ENCODE measurements at places on chromosomes 16 and 17.

- DNase-seq, result peak; percentile 18
Measured at GRCh38 chr17:77649717-77650211, 308.7 kb upstream of the TNRC6C start.

DNA sequence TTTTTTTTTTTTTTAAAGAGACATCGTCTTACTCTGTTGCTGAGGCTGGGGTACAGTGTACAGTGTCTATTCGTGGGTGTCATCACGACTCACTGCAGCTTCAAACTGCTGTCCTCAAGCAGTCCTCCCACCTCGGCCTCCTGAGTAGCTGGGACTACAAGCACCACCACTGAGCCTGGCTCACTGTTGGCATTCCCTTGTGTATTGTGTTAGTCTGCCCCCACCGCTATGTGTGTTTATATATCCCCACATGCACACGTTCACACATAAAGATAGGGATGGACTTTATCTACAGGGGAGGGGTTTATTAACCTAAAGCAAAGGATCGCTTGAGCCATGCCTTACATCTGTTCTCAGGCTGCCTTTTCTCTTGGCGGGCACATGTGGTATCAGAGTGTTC is 63.8 kb downstream of the SEC14L1 start:
- DNase-seq, result no peak

- no peak for DNase-seq
Measured at GRCh38 chr16:23868136-23868535, 32.4 kb downstream of the PRKCB start.

DNA sequence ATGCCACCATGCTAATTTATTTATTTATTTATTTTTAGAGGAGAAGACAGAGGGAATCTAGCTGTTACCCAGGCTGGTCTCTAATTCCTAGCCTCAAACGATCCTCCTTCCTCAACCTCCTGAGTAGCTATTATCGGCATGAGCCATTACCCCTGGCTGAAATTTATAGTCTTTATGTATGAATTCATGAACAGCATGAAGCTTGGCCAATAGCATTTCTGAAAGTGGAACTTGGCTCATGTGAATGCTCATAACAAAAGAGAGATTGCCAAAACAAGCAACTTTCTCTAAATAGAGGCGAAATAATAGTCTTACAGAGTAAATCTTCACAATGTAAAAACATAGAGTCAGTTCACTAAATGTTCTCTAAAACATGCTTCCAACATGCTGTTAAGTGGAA is 30.1 kb upstream of the SMURF2 start:
- no peak for DNase-seq

DNA sequence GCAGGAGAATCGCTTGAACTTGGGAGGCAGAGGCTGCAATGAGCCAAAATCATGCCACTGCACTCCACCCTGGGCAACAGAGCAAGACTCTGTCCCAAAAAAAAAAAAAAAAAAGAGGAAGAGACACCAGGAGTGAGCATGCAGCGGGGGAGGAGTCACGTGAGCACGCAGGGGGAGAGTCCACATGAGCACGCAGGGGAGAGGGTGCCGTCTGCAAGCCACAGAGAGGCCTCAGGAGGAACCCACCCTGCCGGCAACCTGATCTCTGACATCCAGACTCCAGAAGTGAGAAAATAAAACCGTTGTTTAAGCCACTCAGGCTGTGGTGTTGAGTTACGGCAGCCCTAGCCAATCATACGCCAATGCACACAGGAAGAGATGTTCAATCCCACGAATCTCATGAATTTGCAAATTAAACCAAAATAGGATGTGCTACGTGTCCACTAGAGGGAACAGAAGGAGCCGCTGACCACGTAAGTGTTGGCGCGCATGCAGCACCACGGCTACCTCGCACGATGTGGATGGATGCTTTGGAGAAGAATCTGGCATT is 42.2 kb downstream of the CCDC57 start:
- DNase-seq, result no peak

- no peak for DNase-seq
Measured at GRCh38 chr16:74936902-74937560, 47.9 kb downstream of the WDR59 start.

DNA sequence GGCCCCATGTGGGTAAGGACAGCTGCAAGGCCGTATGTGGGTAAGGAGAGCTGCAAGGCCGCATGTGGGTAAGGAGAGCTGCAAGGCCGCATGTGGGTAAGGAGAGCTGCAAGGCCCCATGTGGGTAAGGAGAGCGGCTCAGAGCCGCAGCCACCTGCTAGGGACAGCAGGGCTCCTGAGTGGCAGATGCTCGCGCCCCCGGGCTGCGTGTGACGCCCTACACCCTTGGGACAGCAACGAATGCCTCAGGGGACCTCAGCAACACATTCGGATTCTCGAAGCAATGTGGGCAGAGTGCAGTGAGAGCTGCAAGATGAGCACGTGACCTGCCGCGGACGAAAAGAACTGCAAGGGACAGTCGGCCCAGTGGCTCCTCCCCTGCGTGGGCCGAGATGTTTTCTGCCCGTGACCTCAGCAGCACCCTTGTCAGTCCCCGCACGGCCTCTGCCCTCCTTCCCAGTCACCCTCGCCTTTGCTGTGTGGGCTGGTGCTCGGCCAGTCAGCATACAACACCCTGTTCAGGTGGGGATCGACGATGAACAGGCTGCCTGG is 9.6 kb upstream of the SLC38A8 start:
- DNase-seq, result no peak

DNA sequence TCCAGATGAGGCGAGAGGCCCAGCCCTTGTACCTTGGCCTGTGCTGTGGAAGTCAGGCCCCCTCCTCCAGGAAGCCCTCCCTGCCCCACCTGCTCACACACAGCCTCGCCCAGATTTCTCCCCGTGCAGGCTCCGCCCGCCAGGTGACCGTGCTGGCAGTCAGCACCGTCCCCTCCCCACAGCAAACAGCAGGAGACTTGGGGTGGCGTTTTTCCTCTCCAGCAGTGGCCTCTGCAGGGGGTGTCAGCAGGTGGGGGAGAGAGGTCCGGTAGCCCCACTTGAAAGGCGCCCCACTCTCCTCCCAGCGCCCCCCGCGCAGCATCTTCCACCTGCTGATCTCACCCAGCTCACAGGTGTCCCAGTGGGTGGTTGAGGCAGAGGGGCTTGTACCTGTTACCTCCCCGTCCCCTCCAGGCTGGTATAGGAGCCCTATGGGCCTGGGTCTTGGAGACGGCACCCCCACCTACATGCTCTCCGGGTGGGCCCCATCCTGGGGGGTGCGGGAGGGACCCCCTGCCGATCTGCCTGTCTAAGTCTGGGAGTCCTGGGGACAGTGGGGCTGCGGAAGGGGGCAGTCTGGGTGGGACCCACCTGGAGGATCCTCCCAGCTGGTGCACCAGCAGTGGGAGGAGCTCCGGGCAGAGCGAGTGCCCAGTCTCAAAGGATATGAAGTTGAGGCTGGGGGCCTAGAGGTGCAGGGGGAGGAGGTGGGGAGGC is 4.2 kb upstream of the C1QTNF8 start:
- no peak for DNase-seq

DNA sequence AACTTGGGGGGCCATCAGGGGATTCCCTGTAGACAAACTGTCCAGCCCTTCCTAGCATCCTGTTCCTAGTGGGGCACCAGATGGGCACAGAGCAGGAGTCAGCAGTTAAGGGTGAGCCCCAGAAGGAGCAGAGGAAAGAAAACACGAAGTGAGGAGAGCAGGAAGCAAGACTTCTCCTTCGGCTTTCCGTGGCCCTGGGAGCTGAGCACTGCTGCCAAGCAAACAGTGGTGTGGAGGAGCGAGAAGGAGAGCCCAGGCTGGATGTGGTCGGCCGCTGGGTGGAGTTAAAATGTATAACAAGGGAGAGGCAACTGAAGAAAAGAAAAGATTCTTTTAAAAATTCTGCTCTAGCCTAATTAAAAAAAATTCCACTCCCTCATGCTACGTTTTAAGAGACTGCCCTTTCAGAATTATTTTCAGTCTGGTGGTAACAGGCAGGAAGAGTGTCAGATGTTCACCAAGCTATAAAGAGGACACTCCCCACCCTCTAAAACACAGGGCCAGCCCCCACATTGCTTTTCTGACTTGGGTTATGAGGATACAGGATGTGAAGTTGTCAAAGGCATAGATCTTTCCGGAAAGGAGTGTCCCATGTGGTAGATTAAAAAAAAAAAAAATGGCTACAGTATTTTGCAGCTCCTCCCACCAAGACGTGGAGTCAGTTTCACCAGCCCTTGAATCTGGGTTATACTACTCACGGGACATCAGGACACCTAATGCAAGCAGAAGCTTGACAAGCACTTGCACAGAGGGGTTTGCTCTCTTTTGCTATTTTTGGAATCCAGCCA is 74.9 kb upstream of the ZFHX3 start:
- no peak for DNase-seq

GRCh38 chr16:9964426-9964825 is 217.8 kb downstream of the GRIN2A start:
- no peak for DNase-seq

DNA sequence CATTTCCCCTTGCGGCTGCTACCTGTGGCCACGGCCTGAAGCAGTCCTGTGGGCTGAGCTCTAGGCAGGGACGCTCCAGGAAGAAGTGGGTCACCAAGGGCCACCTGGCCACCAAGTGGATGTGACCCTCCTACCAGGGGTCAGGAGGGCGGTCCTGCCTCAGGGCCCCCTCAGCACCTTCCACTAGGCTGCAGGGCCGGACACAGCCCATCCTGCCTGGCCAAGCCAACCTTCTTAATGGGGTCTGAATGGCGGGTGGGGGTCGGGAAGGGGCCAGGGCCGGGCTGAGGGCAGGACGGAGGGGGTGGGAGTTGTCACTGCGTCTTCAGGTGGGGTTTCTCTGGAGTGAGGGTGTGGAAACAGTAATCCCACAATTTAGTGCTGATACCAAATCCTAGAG is 13.2 kb upstream of the MLKL start:
- no peak for DNase-seq

- no peak for DNase-seq
Measured at GRCh38 chr17:40623419-40624210, 24.0 kb downstream of the SMARCE1 start.

DNA sequence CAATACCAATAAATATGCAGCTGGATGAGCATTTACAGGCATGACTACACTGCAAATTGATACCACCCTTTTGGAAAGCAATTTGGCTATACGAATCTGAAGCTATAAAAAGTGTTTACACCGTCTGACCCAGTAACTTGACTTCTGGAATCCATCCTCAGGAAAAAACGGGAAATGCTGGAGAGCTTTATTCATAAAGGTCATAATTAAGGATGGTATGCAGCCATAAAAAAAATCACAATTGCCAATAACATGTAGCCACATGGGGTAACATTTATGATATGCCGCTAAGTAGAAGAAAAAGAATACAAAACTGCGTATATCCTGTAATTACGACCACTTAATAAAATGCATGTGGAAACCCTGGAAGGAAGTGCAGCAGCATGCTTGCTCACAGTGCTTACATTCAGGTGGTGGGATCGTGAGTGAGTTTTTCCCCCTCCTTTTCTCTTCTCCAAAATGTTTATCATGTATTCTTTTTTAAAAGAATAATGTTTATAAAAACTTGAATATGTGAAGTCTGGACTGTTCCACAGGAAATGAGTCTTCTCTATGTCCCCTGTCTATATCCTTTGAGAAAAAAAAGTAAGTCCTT is 34.2 kb downstream of the COPRS start:
- no peak for DNase-seq

DNA sequence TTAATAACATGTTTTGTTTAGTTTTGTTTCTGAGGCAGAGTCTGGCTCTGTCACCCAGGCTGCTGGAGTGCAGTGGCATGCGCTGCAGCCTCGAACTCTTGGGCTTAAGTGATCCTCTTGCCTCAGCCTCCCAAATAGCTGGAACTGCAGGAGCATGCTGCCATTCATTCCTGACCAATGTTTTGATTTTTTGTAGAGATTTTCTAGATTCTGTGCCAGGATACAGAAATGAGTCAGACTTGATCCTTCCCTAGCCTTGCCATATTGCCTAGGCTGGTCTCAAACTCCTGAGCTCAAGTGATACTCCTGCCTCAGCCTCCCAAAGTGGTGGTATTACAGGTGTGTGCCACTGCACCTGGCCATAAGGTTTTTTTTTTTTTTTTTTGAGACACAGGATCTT is 17.7 kb downstream of the TAOK1 start:
- no peak for DNase-seq

DNA sequence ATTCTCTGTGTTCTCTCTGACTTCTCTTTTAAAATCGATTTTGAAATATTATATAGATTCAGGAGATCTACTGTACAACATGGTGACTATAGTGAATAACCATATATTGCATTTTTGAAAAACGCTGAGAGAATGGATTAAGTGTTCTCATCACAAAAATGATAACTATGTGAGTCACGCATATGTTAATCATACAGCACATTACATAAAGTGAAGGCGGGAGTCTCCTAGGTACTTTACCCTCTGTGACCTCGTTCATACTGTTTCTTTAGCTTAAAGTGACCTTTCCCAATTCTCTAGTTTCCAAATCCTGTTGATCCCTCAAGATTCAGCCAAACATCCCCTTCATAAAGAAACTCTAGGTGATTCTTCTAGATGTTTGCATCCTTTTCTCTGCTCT is 3.1 kb upstream of the KRTAP3-2 start:
- peak; percentile 85 for DNase-seq

GRCh38 chr17:34437188-34437587 is 74.2 kb upstream of the CCL1 start:
- no peak for DNase-seq

DNA sequence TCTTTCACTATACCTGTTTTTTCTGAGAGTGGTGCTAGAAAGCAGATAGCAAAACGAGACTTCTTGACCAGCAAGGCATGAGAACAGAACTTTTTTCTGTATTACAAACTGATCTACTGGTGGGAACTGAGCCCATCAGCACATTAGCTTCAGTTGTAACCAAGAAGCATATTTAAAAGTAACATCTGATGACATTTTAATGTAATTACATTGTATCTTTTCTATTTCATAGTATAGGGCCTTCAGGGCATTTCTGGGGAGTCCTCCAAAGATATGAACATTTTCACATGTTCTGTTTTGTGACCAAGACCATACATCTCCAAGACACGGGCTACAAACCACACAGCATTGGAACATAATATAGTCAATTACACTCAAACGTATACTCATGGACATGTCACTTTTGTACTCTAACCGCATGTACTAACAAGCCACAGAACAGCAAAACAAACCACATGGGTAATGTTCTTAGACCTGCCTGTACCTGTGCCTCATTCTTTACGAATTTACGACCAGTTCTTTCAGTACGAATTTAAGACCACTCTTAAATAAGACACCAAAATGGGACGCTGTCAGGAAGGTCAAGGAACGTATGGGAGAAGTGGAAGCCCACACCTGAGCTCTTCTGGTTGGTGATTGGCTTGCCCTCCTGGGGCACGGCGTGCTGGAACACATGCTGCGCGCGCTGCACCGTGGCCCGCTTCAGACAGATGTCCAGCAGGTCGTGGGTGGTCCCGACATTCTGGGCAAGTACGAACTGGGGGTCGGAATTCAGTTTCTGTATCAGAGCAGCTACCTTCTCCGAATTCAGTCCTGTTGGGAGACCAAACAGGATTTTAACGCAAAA is 825 bp downstream of the BLMH start:
- peak; percentile 80 for DNase-seq

DNA sequence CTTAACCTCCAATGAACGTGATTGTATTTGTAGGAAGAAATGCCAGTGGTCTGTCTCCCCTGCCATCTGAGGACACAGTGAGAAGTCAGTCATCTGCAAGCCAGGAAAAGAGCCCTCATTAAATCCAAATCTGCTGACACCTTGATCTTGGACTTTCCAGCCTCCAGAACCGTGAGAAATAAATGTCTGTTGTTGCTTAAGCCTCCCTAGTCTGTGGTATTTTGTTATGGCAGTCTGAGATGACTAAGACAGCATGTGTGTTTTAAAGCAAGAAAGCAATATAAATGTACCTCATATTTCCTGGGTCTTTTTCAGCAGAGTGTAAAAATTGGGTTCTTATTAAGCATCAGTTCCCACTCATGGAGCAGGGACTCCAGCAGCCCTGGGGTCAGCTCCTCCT is 177.9 kb upstream of the NLRP1 start:
- DNase-seq, result no peak

- DNase-seq, result no peak
Measured at GRCh38 chr16:78180349-78180748, 80.9 kb downstream of the WWOX start.
